ENCODE measurements at places on chromosomes 1 and 21.

DNA sequence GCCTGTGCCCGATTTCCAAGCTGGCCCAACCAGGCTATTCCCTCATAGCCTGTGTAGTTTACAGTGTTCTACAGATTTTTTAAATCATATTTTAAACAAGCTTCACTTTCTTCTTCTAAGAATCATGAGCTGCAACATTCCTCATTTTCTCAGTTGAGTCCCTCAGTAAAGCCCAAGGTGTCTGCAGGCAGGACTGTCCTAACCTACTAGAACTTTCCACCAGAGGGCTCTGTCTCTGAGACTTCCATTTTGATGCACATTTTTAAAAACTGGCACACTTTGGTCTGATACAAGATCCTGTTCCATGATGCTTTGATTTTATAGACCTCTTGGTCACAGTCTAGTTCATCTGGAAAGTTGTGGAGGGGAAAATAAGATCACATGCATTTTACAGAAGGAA, 21.6 kb upstream of the SLAMF6 start:
- DNase-seq: no peak

DNA sequence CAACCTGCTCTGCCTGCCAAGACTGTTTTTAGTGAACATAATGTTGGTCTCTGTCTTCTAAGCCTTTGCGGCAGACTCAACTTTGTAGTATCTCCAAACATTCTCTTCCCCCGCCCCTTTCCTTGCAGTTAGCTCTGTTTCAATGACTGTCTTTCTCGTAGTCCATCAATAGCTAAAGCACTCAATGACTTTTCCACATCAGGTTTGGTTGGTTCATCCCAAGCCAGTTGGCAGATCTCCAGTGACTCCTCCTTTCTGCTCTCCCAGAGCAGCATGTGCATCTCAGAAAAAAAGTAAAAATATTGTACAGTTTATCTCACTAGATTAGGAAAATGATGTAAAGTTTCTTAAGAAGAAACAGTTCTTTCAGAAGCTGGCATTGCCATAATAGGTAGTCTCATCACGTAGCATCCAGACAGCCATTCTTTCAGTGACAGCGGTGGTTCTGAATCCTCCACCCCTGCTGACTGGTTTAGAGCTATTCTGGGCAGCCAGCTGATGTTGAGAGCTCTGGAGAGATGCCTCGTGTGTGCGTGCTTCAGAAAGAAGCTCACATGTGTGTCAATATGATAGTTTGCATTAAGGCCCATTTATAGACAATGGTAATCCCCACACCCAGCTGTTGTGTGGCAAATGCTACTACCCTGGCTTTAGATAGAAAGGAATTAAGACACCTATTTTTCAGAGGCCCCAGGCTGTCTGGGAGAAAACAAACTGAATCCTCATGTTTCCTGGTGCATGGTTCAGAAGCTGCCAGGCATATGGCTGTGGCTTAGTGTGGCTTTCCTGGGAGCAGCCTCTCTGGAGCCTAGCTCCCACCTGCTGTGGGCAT, 53.2 kb downstream of the CNN3 start:
- DNase-seq: no peak

- DNase-seq: no peak
Observed at GRCh38 chr1:24503870-24504523, 1.4 kb downstream of the RCAN3 start.

- DNase-seq: no peak
Observed at GRCh38 chr21:38349111-38349746, 92.4 kb downstream of the KCNJ15 start.

DNA sequence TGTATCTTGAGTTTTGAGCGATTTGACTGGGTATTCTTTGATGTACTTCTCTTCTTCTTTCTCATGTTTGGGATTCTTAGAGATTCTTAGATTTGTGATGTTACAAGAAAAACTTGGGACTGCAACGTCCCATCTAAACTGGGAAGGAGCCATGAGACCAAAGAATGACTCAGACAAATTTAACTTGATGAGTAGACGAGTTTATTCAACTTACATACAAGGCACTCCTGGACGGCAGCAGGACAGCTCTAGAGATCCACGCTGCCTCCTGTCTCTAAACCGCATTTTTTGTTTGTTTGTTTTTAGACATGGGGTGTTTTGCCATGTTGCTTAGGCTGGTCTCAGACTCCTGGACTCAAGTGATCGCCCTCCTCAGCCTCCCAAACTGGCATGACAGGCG, 137.1 kb downstream of the PIK3R3 start:
- no peak for DNase-seq

GRCh38 chr1:155864393-155864792, 5.0 kb downstream of the SYT11 start:
- DNase-seq: no peak

DNA sequence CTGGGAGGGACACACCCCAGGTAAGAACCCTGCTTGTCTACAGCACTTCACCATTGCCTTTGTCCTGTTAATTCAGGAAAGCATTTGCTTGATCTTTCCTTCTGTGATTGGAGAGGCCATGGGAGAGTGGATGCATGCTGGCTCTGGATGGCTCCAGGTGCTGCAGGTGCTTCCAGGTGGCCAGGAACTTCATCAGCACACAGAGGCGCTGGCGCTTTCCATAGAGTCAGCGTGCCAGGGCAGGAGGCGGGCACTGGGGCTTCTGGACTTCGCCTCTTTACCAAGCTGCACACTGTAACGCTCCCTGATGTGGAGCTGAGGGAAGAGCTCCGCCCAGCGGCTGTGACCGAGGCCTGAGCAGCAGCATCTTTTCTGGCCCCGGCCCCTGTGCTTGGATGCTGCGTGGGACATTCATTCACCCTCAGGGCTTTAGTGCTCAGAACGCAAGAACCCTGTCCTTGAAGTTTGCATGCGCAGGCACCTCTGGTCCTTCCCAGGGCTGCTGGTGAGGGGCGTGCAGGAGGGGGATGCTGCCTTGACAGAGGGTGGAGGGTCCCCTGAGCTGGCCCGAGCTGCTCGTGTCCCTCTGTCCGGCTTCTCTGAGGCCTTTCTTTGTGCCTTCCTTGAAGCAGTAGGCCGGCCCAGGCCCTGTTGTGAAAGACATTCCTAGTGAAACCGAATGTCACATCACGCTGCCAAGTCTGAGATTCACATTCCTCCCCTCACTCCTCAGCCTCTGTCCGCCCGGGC, 1.6 kb upstream of the MX2 start:
- DNase-seq: no peak

GRCh38 chr1:18041685-18042355, 65.8 kb upstream of the IGSF21 start:
- no peak for DNase-seq

GRCh38 chr21:45918011-45918410, 63.6 kb upstream of the COL6A1 start:
- DNase-seq: no peak

- DNase-seq: no peak
Observed at GRCh38 chr1:152050886-152051675, 14.3 kb upstream of the S100A11 start.

GRCh38 chr1:6224718-6225117, 11.0 kb downstream of the ICMT start:
- DNase-seq: no peak

GRCh38 chr1:179774000-179774399, 30.9 kb downstream of the FAM163A start:
- no peak for DNase-seq

DNA sequence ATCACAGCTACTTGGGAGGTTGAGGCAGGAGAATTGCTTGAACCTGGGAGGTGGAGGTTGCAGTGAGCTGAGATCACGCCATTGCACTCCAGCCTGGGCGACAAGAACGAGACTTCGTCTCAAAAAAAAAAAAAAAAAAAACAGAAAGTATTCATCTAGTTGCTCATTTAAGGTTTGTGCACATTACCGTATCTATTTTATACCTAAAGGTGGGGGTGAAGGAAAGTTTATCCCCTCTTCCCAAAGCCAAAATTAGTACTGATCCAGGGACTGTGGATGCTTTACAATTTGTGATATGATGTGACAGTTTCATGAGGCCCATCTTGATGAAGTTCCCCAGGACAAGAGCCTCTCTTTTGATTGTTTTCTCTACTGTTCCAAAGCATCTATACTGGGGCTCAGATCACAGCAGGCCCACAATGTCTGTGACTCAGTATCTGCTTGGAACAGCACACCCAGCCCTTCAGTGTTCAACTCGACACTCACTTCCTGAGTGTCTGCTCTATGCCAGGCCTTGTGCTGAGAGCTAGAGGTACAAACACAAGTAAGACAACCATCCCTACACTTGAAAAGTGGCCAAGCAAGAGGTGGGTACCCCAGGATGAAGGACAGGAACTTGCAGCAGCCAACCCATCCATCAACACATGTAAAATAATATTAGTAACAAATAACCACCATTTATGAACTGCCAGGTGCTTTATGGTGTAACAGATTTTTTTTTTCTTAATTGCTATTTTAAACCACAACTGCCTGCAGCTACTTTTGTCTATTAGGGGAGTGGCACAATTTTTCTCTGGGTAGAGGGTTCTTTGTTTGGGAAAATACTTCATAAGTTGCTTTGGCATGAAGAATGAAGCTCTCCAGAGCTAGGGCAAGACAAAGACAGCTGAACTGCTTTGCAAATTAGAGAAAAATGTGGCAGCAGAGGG, 29.0 kb upstream of the KHDRBS1 start:
- DNase-seq: no peak

- DNase-seq: no peak
Observed at GRCh38 chr1:18719786-18720451, 89.3 kb downstream of the PAX7 start.

DNA sequence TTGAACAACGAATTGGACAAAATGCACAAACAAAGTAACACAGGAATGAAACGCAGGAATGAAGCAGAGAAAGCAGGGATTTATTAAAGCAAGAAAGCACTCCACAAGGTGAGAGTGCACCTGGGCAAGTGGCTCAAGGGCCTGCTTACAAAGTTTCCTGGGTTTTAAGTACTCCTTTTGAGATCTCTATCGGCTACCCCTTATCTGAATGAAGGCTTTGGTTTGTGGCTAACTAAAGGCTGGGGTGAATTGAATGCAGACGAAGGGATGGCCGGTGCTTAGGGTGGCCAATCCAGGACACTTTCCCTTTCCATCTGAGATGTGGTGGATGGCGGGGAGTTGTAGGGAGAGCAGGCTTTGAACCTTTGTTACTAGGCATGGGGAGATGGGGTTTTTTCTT, 151.4 kb upstream of the KIAA0040 start:
- DNase-seq: no peak

DNA sequence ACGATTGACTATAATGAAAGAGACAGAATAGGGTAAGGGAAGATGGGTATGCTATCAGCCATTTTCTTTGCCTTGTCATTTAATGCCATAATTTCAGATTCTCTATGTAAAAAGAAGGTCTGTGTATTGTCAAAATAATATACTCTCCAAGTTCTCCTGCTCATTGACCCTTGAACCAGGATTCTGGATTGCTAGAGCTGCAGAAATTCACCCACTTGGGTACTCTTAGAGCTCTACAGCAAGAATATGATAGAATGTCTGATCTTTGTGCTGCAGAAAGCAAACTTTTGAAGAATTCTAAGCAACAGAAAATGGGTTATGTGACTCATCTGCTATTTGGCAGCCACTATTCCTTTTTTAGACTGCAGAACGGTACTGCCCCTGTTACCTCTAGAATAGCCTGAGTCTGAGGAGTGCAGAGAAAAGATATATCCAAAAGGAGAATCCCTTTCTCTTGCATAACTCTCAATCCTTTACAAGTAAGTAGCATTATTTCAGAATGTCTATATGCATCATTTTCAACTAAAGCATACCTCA, 78.2 kb upstream of the TENT5C start:
- DNase-seq: no peak

GRCh38 chr1:241413974-241414373, 57.0 kb upstream of the RGS7 start:
- DNase-seq: no peak

DNA sequence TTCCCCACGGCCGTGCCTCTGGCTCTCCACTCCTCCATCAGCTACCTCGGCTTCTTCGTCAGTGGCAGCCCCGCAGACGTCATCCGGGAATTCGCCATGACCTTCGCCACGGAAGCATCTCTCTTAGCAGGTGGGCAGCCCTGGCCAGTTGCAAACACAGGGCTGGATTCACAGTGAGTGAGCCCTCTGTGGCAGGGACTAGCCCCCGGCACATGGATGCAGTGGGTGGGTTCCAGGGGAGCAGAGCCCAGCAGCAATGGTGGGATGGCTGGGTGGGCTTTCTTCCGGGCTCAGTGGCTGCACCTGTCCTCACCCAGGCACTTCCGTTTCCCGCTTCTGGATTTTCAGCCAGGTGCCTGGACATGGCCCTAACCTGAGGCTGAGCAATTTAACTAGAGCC, 9.4 kb downstream of the UBASH3A start:
- DNase-seq: no peak

DNA sequence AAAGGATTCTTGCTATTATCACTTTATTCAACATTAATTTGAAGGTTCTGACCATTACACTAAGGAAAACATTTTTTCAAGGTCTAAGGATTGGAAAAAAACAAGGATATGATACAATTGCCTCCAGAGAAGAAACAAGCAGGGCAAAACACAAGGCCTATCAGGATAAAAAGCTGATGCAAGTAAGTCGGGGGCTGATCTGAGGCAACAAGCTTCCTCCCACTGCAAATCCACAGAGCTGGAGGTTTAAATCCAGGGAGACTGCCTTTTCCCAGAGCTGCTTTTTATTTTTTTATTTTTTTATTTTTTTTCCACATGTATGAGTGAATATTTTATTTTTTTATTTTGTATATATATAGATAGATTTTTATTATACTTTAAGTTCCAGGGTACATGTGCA, 19.4 kb upstream of the S100A2 start:
- no peak for DNase-seq

DNA sequence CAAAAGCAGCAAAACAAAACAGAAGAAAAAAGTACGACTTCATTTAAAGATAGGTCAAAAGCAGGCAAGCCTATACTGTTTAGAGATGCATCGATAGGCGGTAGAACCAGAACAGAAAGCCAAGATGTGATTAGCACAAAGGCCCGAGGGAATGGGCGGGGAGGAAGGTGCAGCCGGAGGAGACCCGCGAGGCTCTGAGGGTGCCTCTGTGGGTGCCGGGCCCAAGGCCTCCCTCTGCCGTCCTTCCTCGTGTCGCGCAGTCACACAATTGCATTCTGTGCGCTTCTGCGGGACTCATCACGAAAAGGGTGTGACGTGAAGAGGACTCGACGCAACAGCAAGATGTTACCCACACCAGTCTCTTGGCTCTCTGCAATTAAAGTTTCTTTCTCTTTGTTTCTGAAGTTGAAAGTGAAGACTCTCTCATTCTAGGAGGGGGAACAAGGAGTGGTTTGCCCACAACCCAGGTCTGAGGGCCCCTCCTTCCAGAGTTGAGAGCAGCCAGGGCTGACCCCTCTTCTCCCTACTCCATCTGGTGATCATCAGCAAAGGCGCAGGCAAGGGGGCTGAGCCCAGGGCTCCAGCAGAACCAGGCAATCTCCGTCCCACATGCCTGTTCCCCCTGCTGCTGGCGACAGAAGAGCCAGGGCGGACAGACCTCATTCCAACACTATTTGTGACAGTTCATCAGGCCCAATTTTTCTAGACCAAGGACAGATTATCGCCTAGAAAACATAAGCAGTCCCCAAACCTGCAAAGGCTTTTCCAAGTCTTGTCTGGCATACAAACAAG, 41.0 kb downstream of the NPHP4 start:
- no peak for DNase-seq

DNA sequence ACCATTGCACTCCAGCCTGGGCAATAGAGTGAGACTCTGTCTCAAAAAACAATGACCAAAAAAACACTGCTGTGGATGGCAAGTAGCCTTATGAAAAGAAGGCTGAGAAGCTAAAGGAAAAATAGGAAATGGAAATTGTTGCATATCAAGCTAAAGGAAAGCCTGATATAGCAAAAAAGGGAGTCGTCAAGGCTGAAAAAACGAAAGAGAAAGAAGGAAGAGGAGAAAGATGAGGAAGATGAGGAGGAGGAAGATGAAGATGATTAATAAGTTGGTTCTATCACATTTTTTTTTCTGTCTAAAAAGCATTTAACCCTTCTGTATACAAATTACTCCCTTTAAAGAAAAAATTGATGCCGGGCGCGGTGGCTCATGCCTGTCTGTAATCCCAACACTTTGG, 10.2 kb upstream of the PRDX1 start:
- no peak for DNase-seq

All from stimulated activated CD4-positive, alpha-beta T cell treated with anti-CD3 and anti-CD28 coated beads, TNF-alpha, amount 100 ng/mL, for 48 hours (primary cell).